ENCODE measurements at places on chromosomes 7 and 10.

DNA sequence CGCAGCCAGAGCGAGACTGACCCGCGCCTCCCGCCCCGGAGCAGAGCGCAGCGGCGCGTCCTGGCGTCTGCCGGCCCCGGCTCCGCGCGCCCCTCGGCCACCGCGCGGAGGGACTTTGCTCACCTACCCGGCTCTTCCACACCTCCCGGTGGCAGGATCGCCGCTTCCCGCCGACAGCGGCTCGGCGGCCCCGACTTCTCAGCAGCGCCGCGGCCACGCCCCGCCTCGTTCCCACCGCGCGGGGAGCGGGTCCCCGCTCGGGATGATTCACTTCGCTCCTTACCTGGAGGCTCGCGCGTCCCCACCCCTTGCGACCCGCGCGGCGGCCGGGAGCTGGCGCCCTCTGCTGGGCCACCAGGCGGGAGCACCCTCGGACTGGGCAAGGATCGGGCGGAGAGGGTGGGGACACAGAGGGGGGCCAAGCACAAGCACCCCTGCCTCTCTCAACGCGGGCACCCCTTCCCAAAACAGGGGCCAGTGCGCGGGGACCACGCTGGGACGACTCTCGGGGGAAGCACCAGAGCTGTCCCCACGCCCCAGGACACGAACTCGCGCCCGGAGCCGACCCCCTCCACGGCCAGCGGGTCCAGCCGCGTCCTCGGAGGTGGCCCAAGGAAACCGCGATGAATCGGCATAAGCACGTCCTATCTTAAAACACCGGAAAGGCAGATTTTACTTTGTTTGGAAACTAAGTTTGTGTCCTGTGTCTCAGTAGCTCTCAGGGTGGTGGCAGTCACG is 101.0 kb upstream of the SVIL start:
- peak; percentile 58 for DNase-seq

GRCh38 chr7:44247868-44248651 is 47.3 kb downstream of the YKT6 start:
- no peak for DNase-seq

- DNase-seq: no peak
Observed at GRCh38 chr10:128443925-128444518, 317.8 kb upstream of the MKI67 start.

- no peak for DNase-seq
Observed at GRCh38 chr7:115548756-115549155, 481.8 kb downstream of the TFEC start.

DNA sequence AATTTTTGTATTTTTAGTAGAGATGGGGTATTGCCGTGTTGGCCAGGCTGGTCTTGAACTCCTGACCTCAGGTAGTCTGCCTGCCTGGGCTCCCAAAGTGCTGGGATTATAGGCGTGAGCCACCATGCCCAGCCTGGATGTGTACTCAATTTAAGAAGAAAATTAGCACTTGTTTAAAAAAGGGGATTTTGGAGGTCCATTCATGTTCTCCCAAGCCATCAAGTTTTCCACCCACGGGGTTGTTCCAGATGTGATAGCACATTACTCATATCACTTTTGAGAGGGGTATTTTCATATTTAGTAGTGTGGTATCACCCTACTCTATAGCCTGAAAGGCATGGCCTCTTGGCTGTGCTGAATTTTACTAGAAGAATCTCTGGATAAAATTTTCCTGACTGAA is 10.5 kb upstream of the SLC26A3 start:
- DNase-seq: no peak

- DNase-seq: no peak
Observed at GRCh38 chr10:125489731-125490130, 193.2 kb downstream of the TEX36 start.

GRCh38 chr10:108775911-108776475 is 1147.3 kb downstream of the XPNPEP1 start:
- DNase-seq: no peak

DNA sequence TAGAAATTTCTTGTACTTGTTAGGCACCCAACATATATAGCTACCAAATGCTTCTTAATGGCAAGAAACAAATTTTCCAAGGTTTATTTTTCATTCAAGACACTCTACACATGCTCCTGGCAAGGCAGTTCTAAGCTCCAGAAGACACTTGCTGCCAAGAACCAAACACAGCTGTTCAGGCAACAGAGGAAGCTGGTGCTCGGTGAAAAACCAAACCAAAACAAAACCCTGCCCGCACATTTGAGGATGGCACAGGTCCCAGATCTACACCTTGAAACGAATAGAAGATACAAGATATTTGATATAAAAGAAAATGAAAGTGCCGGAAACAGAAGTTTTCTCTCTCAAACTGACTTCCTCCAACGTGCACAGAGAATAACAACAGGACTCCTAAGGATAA is 4.9 kb upstream of the DNTT start:
- DNase-seq: no peak

GRCh38 chr7:80659120-80660055 is 20.9 kb downstream of the CD36 start:
- DNase-seq: no peak

DNA sequence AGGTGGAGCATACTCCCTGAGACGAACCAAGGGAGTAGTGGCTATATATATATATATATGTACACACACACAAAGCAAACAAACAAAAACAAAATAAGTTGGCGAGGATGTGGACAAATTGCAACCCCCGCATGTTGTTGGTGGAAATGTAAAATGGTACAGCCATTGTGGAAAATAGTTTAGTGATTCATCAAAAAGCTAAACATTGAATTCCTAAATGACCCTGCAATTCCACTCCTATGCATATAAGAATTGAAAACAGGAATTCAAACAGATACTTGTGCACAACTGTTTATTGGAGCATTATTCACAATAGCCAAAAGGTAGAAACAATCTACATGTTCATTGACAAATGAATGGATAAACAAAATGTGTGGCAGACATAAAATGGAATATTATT is 407.9 kb downstream of the KCNMA1 start:
- DNase-seq: no peak

DNA sequence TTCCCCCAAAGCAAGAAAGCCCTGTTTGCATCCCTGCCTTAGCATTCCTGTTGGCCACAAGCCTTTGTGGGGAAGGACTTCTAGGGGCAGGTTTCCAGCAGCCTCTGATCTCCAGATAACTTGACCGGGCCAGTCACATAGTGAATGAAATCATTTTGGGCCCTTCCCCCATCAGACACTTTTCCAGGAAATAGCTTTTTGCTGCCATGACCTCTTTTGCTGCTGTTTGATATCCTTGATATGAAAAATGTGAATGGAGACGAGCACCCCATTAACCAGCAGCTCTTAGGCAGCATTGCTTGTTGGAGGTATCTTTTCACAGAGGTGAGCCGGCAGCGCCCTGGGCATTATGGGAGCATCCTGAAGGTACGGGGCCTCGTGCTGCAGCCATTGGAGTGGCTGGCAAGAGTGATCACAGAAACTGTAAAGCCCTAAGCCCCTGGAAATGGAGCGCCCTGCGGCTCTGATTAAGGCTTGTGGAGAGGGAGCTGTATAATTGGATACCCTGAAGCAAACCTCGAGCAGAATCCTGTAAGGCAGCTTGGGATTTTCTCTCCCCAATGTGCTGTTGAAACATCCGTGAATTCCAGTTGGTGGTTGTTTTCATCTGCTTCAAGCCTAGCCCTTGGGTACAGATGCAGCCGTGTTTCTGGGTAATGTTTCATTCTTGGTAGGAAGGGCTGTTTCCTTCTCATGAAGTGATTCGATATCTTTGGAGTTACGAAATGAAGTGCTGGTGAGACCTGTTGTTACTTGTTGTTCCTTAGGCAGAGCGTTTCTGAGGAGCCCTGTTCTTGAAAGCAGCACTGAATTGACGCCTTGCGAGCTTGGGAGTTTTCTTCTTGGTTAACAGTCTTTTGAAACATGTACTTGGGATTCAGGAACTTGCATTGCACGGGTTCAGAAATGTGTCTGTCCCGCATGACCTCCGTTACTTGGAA is 179.0 kb downstream of the PTEN start:
- no peak for DNase-seq

DNA sequence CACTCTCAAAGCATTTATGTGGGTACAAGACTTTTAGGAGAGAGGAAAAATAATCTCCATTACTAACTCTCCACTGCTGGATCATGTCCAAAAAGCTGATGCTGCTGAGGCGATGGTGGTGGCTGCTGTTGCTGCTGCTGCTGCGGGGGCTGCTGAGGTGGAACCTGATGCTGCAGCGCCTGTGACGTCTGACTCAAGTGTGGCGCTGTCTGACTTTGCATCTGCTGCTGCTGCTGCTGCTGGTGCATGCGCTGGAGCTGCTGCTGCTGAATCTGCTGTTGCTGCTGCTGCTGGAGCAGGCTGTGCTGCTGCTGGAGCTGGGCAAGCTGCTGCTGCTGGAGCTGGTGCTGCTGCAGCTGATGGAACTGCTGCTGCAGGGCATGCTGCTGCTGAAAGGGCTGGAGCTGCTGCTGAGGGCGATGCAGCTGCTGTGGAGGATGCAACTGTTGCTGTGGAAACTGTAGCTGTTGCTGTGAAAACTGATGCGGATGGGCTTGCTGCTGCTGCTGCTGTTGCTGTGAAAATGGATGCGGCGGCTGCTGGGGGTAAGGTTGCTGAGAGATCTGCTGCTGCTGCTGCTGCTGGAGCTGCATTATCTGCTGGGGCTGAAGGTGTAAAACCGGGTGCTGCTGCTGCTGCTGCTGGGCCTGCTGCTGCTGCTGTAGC is 34.5 kb downstream of the PAXIP1 start:
- DNase-seq: no peak

DNA sequence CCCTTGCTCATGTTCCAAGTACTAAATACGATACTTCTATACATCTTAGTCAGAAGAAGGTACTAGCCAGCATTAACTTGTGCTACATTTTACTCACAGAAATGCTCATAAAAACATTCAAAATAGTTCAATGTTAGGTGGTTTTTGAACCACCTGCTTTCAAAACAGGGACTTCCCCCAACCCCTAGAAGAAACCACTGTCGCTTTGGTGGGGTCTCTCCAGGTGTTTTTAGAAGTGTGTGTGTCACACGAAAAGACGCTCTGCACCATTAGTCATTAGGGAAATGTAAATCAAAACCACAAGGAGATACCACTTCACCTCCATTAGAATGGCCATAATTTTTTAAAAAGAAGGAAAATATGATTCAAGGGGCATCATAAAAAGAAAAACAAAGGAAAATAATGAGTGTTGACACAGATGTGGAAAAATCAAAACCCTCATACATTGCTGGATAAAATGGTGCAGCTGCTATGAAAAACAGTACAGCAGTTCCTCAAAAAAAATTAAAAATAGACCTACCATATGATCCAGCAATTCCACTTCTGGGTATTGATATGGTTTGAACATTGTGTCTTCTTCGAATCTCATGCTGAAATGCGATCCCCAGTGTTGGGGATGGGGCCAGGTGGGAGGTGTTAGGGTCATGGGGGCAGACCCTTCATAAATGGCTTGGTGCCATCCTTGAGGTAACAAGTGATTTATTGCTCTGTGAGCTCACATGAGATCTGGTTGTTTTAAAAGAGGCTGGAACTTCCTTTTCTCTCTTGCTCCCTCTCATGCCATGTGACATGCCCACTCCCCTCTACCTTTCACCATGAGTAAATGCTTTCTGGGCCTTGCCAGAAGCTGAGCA is 74.2 kb downstream of the MALSU1 start:
- peak; percentile 11 for DNase-seq

GRCh38 chr7:15667991-15668390 is 18.5 kb downstream of the MEOX2 start:
- no peak for DNase-seq

GRCh38 chr7:95798401-95798930 is 26.1 kb downstream of the DYNC1I1 start:
- no peak for DNase-seq

Data from stimulated activated CD8-positive, alpha-beta memory T cell treated with anti-CD3 and anti-CD28 coated beads, Interleukin-7, amount 100 ng/mL, for 24 hours (primary cell).